Activated T-helper 1 cell treated with anti-CD3 and anti-CD28 coated beads, Interleukin-2, amount 50 U/mL, for 16 hours (primary cell): ENCODE measurements at places on chromosomes 7 and 10.

DNA sequence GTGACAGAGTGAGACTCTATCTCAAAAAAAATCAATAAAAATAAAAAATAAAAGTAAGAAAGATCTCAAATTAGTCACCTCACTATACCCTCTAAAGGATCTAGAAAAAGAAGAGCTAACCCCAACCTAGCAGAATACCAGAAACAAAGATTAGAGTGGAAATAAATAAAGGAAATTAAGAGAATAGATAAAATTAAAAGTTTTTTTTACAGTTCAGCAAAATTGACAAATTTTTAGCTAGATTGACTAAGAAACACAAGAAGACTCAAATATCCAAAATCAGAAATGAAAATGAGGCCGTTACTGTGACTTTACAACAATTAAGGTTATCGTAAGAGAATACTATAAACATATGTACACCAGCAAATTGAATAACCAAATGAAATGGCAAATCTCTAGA, 29.1 kb downstream of the KCTD7 start:
- DNase-seq, result no peak

DNA sequence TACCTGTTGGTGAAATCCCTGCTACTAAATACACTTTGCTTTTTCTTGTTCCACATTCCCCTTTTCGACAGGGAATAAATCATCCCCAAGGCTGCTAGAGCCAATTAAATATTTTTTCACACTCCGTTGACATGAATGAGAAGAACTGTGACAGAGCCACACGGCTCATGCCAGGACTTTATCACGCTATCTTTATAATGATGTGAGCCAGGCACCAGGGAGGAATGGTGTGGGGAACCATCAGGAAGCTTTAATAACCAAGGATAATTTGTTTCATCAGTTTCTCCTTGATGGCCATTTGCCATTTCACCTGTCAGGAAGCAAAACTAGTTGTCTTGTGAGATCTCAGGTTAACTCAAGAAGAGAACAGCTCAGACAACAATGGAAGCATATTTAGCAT, 193.0 kb upstream of the C7orf33 start:
- DNase-seq, result no peak

- no peak for DNase-seq
Measured at GRCh38 chr7:20330928-20331909, 519 bp downstream of the ITGB8 start.

DNA sequence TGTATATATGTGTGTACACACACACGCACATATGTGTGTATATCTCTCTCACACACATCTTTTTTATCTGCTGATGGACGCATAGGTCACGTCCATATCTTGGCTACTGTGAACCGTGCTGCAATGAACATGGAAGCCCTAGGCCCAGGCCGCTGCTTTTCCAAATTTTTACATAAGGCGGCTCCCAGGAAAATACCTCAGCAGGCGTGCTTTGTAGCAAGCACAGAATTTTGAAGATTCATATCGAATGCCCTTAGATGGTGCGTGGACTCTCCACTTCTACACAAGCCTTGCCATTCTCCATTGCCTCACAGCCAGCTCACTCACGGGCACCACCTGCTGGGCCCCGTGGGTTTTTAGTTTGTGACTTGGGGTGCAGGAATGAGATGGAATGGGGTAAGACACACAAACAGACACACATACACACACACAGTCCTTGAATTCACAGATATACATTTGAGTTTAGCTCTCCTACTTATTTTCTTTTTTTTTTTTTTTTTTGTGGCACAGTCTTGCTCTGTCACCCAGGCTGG, 57.9 kb upstream of the RNF32 start:
- no peak for DNase-seq

- DNase-seq, result no peak
Measured at GRCh38 chr7:36306222-36306621, 83.4 kb upstream of the ANLN start.

DNA sequence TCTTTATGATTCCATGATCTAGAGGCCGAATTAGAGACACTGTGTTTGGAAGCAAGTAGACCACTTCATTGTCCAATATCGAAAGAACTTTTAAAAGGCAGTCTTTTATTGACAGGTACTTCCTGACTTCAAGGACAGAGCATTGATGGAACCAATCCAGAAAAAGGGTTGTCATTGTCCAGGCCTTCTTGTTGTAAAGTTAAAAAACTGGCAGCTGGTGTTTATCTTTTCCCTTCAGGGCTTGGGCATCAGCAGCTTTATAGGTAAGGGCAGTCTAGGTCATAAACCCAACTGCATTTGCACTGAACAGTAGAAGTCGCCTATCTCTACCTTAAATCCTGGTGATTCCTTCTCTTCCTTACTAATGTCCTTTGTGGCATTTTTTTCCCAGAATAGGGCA, 95.6 kb downstream of the ST7 start:
- DNase-seq, result no peak
